Kidney (tissue), 22 donors: ENCODE measurements at places on chromosomes 13 and 19. TPM values are rescaled to one million over a fixed set of nuclear protein-coding genes. Genes with fewer than 3 reads are reported as not detected.

GPR4 gene
- total RNA-seq: 9.7 TPM

OLFM2 gene
- 2.1 TPM for total RNA-seq

STARD13 gene
- 37.2 TPM for total RNA-seq

LGALS14 gene
- total RNA-seq: not detected

PODNL1 gene
- total RNA-seq: 3.0 TPM

LILRB5 gene
- 5.9 TPM for total RNA-seq

C1QTNF9 gene
- 0.25 TPM for total RNA-seq

ATCAY gene
- 0.16 TPM for total RNA-seq

PRODH2 gene
- 9.0 TPM for total RNA-seq

GNA15 gene
- total RNA-seq: 8.7 TPM

TNFSF11 gene
- 0.22 TPM for total RNA-seq

PCDH17 gene
- total RNA-seq: 18.5 TPM

CGB7 gene
- total RNA-seq: not detected

CA11 gene
- total RNA-seq: 11.6 TPM

LRRC4B gene
- 1.2 TPM for total RNA-seq

DNAJC15 gene
- 18.8 TPM for total RNA-seq

PROZ gene
- not detected for total RNA-seq

TTC9B gene
- total RNA-seq: not detected

CCL25 gene
- total RNA-seq: not detected

COL4A1 gene
- total RNA-seq: 218 TPM

SIGLEC12 gene
- total RNA-seq: 0.66 TPM

ACTN4 gene
- total RNA-seq: 606 TPM

SBK3 gene
- total RNA-seq: 0.66 TPM

ZNF100 gene
- 15.7 TPM for total RNA-seq

CCDC169 gene
- total RNA-seq: 1.5 TPM

VAV1 gene
- total RNA-seq: 15.5 TPM

ADGRE3 gene
- 0.25 TPM for total RNA-seq

ZNF296 gene
- 2.1 TPM for total RNA-seq

SIRT6 gene
- 27.3 TPM for total RNA-seq
